GM23248 (cell line): ENCODE measurements at places on chromosomes 13 and 19. TPM values are rescaled to one million over a fixed set of nuclear protein-coding genes. Genes with fewer than 3 reads are reported as not detected.

Gene FXYD7
- total RNA-seq = not detected in 2 replicates

Gene LYPD5
- total RNA-seq = 0.32 and 0.76 TPM in 2 replicates

Gene CNN1
- 44.5 and 47.4 TPM in 2 replicates for total RNA-seq

Gene PLVAP
- total RNA-seq = not detected in 2 replicates

Gene GALP
- total RNA-seq = not detected in 2 replicates

Gene RAB3A
- 1.4 and 1.8 TPM in 2 replicates for total RNA-seq

Gene NCAN
- total RNA-seq = not detected in 2 replicates

Gene CEACAM8
- total RNA-seq = not detected in 2 replicates

Gene HCST
- total RNA-seq = not detected in 2 replicates

Gene ATP12A
- not detected in 2 replicates for total RNA-seq

Gene MISP3
- total RNA-seq = 1.3 TPM in 1 of 2 replicates, not detected in the other

Gene ERVK3-1
- total RNA-seq = 33.7 and 35.0 TPM in 2 replicates

Gene PSG2
- 0.76 and 0.89 TPM in 2 replicates for total RNA-seq

Gene CGB2
- total RNA-seq = not detected in 2 replicates

Gene STX10
- total RNA-seq = 56.4 and 80.5 TPM in 2 replicates

Gene GPR4
- total RNA-seq = 0.32 TPM in 1 of 2 replicates, not detected in the other
